ENCODE measurements at places on chromosomes 6 and 20.

- DNase-seq: no peak
These were observed 90.6 kb upstream of the SYNDIG1 start for GRCh38 chr20:24378661-24379483.

- no peak for DNase-seq
These were observed 41.7 kb downstream of the SLC9A8 start for GRCh38 chr20:49854190-49854875.

DNA sequence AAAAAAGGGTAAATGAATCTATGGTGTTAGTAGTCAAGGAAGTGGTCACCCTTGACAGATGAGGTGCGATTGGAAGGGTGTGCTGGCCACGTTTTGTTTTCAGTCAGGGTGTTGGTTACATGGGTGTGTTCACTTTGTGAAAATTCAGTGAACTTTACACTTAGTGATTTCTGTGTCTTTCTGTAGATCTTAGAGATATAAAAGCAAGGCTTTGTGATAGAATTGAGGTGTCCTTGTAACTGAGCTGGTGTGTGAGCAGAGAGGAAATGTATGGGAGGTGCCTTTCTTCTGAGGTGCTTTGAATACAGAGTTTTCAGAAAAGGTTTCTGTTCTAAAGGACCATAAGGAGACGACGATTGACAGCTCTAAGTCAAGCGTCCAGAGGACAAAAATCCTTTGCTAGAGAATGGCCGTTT is 90.5 kb downstream of the SAMD3 start:
- no peak for DNase-seq

DNA sequence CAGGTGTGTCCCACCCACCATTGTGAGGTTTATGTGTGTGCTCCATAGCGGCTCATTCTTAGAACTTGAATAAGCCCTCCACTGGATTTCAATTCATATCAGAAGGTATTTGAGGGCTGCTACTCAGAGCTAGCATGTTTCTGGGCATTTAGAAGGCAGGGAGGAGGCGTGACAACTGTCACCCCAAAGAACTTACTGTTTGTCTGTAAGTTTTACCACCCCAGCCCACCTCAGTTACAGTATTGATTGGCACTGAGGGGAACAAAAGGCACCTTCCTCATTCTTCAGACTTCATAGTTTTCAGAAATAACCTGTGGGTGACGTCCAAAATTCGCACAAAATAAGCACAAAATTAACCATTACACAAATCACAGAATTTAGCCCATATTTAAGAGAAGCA is 81.7 kb downstream of the KHDC1L start:
- no peak for DNase-seq

DNA sequence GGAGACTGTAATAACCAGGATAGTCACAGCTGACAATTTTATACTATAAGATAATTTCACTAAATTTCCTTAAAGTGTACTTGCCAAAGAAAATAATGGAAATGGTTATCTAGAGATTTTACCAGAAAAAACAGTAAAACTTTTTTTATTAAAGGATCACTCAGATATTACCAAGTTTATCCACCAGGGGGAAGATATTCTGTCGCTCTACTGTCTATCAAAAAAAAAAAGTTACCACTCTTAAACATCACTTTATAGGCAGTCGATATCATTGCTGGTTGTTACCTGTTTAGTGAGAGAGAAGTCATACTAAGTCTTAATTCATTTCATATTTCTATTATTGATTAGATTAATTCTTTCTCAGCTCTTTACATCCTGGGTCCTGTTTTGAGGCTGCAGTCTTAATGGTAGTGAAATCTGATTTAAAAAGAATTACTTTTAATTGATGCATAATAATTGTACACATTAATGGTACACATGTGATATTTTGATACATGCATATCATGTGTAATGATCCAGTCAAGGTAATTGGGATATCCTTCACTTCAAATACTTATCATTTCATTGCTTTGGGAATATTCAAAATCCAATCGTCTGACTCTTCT is 18.9 kb downstream of the L3MBTL3 start:
- DNase-seq: no peak

DNA sequence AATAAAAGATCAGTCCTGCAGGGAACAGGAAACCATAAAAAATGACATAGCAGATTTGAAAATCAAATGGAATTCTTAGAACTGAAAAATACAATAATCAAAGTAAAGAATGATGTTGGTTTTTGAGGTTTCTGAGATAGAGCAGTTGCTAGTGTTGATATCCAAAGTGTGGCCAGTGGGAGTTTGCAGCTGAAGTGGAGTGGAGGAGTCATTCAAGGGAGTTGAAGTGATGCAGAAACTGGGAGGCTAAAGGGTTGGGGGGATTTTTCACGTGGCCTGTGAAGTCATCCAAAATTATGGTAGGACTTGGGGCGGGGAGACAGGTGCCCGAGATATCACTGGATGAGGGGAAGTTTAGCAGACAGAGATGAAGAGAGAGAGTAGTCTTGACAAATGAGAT is 123.6 kb downstream of the CDC5L start:
- DNase-seq: no peak

- no peak for DNase-seq
These were observed 2.4 kb upstream of the SYCP2L start for GRCh38 chr6:10884245-10884972.

DNA sequence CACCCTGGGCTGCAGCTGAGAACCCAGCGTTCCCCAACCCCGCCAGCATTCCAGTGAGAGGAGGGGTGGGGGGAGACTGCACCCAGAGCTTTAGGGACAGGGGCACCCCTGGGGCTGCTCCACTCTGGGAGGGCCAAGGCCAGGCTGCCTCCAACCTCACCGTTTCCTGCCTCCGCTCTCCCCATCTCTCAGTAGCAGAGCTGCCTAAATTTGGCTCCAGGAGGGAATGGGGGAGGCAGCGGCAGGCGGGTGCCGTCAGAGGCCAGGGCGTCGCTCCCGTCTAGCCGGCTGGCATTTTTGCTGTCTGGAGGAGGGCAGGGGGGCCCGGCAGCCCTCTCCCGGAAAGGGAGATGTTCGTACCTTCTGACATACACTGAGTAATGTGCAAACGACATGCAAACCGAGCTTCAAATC is 46.6 kb downstream of the NOL4L start:
- DNase-seq: no peak

- no peak for DNase-seq
These were observed 20.0 kb upstream of the ZNFX1 start for GRCh38 chr20:49297605-49298530.

DNA sequence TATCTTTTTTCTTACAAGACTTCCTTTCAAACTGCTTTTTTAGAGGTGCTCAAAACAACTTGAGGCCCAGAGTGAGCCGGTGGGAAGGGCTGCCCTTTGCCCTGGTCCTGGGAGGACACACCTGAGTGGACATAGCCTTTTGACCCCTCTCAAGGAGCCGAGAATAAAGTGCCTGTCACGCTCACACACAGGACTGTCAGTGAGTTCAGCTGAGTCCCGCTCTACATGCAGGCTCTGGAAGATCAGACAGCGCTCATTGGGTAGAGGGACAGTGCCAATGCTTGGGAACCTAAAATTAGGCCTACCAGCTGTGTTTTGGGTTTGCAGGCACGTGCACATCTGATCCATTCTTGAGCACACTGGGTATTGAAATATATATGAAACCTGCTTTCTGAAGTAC is 387.8 kb downstream of the CD83 start:
- no peak for DNase-seq

Measured in NCI-H1930 (cell line).